Activated CD8-positive, alpha-beta memory T cell treated with anti-CD3 and anti-CD28 coated beads for 4 hours (primary cell): ENCODE measurements at places on chromosomes 2 and 18.

DNA sequence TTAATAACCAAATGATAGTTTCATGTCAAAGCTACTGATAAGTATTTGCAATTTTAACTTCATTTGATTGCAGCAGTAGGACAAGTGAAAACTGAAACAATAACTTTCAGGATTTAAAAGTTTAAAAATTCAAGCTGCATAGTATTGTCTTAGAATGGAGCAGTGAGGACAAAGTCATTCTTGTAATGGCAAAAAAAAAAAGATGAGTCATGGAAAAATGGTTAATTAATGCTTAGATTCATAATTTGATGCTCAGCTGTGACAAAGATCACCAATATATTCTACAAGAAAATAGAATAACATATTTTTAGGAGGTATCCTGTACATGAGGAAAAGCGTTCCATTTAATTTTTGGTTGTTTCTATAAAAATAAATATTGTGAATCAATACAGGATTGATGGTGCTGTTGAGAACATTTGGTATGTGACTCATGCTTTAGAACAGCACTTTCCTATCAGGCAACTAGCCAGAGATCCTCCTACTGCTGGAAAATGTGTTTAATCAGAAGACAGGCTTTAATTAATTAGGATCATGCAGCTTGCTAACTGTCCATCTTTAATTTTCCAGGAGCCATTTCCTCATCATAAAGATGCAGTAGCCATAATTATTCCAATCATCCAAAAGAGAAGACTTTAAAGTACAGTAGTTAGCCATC lies 239.0 kb upstream of the MMADHC start:
- no peak for DNase-seq

GRCh38 chr2:81050580-81051095 lies 746.1 kb upstream of the LRRTM1 start:
- no peak for DNase-seq

DNA sequence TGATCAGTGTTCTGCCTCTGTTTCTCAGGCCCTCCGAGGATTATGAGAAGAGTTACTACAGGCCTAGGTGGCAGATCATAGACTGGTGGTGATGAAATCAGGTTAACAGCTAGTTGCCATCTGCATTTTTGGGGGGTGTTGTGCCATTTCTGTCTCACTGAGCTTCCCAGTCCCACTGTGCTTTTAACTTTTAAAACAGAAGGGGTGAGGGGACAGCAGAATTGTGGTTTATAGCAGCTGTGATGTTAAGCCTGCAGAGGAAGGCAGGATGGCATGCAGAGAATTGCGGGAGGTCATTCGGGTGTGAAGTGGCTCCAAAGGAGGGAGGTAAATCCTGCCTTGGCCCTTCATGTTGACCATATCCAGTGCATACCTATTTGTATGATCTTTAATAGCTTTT lies 5.0 kb downstream of the CAB39 start:
- no peak for DNase-seq

DNA sequence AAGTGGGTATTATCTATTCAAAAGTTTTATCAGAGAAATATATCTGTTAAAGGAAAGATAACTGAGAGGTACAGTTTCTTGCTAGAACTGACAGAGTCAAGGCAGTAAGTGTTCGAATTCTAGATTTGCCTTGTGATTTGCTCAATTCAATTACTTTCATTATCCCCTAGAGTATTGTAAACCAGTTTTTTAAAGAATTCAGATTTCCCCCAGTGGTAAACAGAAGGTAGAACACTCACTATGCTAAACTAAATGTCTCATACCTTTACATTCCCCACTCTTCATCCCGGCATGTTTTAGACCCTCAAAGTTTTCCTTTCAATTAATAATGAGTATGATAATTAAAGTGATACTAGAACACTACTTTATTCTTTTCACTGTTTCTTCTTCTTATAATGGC lies 28.6 kb downstream of the TTC21B start:
- DNase-seq, result no peak

- DNase-seq, result no peak
Observed at GRCh38 chr18:59696311-59697235, 650 bp downstream of the CCBE1 start.

- no peak for DNase-seq
Observed at GRCh38 chr2:236211296-236211695, 43.1 kb upstream of the GBX2 start.

- DNase-seq, result no peak
Observed at GRCh38 chr2:54585136-54585733, 129.1 kb downstream of the SPTBN1 start.

DNA sequence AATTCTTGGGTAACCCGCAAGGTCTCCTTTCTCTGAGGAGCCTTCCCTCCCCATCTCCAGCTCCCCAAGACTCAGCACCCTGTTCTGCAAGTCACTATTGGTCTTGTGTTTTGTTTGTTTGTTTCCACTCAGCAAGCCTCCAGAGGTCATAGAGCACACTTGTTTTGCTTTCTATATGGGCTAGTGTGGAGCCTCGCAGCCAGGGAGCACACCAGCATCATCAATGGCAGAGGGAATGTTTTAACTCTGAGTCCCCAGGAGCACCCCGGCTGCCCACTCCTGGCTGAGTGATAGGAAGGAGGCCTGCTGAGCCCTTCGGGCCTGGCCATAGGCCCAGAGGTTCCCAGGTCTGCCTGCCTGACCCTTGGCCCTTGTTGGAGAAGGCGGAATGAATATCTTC lies 36.6 kb downstream of the GLI2 start:
- DNase-seq, result no peak

DNA sequence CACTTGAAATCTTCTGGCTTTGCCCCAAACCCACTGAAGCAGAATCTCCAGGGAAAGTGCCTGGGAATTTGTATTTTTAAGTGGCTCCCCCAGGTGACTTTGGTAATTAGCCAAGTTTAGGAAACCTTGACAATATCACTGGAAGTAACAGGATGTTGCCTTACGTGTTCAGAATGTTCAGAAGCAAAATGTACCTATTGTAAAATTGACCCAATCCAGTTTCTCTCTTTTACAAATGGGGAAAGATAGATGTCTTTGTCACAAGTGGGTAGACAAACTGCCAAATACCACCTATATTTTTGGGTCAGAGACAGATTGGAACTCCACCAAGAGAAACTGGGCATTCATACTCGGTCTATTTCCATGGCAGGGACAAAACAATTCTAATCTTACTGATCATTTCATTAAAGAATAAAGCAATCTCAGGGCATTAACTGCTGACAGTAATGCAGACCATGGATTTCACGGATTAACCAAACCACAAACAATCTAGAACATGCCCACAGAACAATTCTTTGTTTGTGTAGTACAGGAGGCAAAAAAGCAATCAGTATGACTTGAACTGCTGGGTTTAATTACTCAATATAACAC lies 255.8 kb downstream of the ERBB4 start:
- DNase-seq, result no peak

- no peak for DNase-seq
Observed at GRCh38 chr18:77088963-77089722, 43.4 kb downstream of the MBP start.

GRCh38 chr2:172513935-172514586 lies 41.8 kb upstream of the PDK1 start:
- no peak for DNase-seq

GRCh38 chr2:97936881-97937280 lies 58.9 kb downstream of the TMEM131 start:
- DNase-seq, result no peak

DNA sequence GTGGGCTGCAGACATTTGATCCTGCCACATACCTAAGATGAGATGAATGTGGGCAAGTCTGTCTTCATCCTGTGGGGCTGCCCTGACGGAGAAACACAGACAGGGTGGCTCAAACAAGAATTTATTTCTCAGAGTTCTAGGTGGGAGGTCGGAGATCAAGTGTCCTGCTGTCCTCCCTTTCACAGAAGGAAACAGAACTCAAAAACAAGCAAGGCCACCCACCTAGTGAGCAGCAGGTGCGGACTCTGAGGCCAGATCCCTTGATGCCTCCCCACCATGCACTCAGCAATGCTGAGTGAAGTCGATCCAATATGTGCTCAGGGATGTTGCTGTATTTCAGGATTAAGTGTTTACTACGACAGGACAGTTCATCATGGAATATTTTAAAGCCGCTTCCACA lies 63.0 kb upstream of the SNTG2 start:
- no peak for DNase-seq

DNA sequence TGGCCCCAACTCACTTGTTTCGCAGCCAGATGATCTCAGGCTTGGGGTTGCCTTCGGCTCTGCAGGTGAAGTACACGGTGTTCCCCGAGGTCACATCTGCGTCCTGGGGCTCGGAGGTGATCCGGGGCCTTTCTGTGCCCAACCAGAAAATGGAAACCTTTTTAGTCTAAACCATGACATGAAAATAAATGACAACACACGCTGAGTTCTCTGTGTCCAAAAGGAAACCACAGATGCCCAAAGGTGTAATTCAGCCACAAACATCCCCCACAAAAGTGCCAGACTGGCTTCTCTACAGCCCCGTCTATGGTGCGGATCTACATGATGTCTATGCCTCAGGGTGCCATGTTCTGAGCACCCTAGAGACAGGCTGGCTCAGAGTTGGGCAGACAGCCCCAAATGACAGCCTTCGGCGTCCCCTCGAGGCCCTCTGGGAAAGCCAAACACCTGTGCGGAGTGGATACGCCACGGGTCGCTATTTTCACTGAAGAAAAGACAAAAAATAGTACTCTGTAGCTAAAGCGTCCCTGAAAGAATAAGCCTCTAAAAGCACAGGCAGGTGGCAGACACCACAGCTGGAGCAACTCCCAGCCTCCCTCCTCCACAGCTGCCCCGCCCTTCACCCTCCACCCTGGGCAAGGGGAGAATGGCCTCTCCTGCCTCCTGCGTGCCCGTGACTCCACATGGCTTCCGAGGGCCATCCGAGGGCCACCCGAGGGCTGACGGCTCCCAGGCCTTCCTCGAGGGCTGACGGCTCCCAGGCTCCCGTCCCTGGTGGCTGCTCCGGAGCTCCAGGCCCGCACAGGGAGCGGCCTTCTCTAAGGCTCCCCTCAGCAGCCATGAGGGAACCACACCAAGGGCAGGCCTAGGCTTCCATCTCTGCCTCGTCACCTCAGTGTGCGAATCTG lies 67.1 kb downstream of the PXDN start:
- no peak for DNase-seq

DNA sequence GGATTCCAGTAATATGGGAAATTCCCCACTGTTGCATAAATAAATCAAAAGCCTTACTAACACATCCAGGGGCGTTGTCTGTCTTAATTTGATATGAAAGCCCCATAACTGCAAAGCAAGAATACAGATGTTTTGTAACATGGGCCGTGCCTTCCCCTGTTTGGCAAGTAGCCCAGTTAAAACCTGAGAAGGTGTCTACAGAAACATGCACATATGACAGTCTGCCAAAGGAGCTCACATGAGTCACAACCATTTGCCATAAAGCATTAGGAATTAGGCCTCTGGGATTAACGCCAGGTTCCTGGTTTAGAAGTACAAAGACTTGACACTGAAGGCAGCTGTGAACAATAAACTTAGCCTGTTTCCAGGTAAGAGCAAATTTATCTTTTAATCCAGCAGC lies 43.1 kb upstream of the LONRF2 start:
- no peak for DNase-seq

- no peak for DNase-seq
Observed at GRCh38 chr2:42850016-42850805, 57.8 kb upstream of the HAAO start.
